ENCODE measurements at places on chromosomes 5 and 9. TPM values are rescaled to one million over a fixed set of nuclear protein-coding genes. Genes with fewer than 3 reads are reported as not detected.

Gene ERCC8
- total RNA-seq: 15.4 TPM

Gene OLFML2A
- total RNA-seq: 10.8 TPM

GRCh38 chr5:54221135-54221534 is 89.2 kb downstream of the ARL15 start:
- no peak for DNase-seq
- peaks cover 5% of the 10 kb centered on the region for H3K36me3 ChIP-seq
- no peak overlapping the region for H3K4me3 ChIP-seq
- H3K27ac ChIP-seq: no peak overlapping the region
- no peaks in the 10 kb centered on the region for H3K27me3 ChIP-seq

GRCh38 chr9:3224931-3225330 is 300.9 kb downstream of the RFX3 start:
- no peak overlapping the region for H3K4me3 ChIP-seq
- peaks cover 17% of the 10 kb centered on the region for H3K36me3 ChIP-seq
- DNase-seq: no peak

Gene TRIM36
- total RNA-seq: 55.2 TPM

- H3K27me3 ChIP-seq: no peaks in the 10 kb centered on the region
- peaks cover 7% of the 10 kb centered on the region for H3K36me3 ChIP-seq
- no peak overlapping the region for H3K27ac ChIP-seq
- H3K4me3 ChIP-seq: no peak overlapping the region
Observed at GRCh38 chr9:124359855-124360678, 55.2 kb downstream of the PSMB7 start.

Gene CCDC192
- 2.0 TPM for total RNA-seq

Gene KYAT1
- total RNA-seq: 11.5 TPM

DNA sequence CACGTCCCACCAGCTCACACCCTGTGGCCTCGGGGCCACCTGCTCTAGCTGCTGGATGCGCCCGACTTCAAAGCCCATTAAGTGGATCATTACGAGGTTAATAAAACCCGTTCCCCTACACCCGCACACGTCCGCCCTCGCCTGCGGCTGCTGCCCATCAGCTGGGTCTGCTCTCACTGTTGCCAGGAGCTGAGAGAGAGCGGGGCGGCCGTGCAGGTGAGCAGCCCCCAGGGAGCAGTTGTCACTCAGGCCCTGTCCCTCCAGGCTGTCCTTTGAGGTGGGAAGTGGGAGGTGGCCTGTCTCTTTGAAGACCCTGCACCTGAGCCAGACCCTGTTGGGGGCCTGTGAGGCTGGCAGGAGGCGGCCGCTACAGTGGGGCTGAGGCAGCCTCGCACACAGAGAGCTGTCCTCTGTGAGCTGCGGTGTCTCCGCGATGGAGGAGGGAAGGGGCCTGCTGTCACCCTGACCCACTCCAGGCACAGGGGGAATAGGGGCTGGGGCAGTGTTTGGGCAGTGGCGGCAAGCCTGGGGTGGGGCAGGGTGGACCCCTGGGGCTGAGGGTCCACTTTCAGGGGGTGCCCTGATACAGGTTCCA is 12.8 kb upstream of the UNC5A start:
- H3K4me3 ChIP-seq: no peak overlapping the region
- H3K27ac ChIP-seq: no peak overlapping the region
- H3K36me3 ChIP-seq: no peaks in the 10 kb centered on the region
- no peaks in the 10 kb centered on the region for H3K4me1 ChIP-seq
- no peak for DNase-seq

Gene RNF180
- 4.0 TPM for total RNA-seq

DNA sequence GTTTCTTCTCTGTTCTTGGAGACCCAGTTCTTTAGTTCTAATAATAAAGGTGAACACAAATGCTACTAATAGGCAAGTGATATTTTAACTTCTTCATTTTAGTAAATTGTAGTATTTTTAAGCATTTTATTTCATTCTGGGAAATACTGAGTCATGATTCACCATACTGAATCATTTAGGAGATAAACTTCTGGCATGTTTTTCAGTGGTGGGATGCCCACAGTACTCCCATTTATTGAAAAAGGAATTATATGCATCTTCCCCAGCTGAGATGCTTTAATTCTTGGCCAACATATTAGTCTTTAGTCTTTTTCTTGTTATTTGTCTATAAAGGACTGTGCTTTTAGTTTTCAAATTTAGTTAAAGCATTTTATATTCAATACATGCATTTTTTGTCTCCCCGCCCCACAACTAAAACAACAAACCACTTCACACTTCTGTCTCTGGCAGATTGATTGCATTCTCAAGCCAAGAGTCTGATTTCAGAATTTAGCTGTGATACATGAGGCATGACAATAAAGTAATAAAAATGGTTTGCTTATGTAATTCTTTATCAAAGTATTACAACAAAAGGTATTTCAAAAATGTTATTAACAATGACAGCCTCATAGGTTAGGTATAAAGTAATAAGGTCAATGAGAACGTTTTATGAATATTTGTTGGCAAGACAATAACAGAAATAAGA is 125.2 kb upstream of the CDH18 start:
- no peaks in the 10 kb centered on the region for H3K36me3 ChIP-seq
- H3K27ac ChIP-seq: no peak overlapping the region
- no peak for DNase-seq
- H3K4me3 ChIP-seq: no peak overlapping the region

DNA sequence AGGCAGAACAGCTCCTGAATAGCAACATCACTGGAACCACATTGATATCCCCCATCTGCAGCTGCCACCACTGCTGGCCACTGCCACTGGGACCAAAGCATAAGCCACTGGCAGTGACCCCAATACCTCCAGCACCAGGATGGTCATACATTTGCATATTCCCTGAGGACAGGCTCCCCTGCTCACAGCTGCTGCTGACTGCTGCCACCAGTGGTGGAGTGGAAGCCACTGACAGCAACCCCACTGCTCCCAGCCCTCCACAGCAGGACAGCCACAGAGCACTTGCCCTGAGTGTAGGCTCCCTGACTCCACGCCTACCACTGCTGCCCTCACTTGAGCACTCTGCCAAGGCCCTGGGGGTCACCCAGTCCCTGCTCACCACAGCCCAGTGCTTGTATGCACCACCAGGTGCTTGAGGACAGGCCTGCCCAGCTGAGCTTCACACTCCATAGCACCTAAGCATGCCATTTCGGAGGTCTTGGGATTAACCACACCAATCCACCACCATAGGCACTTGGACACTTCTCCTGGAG is 327.4 kb upstream of the RPS23 start:
- no peak overlapping the region for H3K4me3 ChIP-seq
- H3K27me3 ChIP-seq: no peaks in the 10 kb centered on the region
- H3K27ac ChIP-seq: no peak overlapping the region
- no peaks in the 10 kb centered on the region for H3K4me1 ChIP-seq
- no peaks in the 10 kb centered on the region for H3K36me3 ChIP-seq
- DNase-seq: no peak

Gene EGFL7
- 20.7 TPM for total RNA-seq

- peaks cover 5% of the 10 kb centered on the region for H3K36me3 ChIP-seq
- no peak for DNase-seq
- no peak overlapping the region for H3K27ac ChIP-seq
- peak overlapping the region; percentile 82 for H3K4me3 ChIP-seq
Observed at GRCh38 chr9:136943291-136944211, 987 bp downstream of the FBXW5 start.

GRCh38 chr9:17230646-17231045 is 95.8 kb downstream of the CNTLN start:
- no peak overlapping the region for H3K4me3 ChIP-seq
- no peaks in the 10 kb centered on the region for H3K27me3 ChIP-seq
- H3K4me1 ChIP-seq: peaks cover 4% of the 10 kb centered on the region
- no peak for DNase-seq
- peaks cover 5% of the 10 kb centered on the region for H3K36me3 ChIP-seq
- no peak overlapping the region for H3K27ac ChIP-seq

DNA sequence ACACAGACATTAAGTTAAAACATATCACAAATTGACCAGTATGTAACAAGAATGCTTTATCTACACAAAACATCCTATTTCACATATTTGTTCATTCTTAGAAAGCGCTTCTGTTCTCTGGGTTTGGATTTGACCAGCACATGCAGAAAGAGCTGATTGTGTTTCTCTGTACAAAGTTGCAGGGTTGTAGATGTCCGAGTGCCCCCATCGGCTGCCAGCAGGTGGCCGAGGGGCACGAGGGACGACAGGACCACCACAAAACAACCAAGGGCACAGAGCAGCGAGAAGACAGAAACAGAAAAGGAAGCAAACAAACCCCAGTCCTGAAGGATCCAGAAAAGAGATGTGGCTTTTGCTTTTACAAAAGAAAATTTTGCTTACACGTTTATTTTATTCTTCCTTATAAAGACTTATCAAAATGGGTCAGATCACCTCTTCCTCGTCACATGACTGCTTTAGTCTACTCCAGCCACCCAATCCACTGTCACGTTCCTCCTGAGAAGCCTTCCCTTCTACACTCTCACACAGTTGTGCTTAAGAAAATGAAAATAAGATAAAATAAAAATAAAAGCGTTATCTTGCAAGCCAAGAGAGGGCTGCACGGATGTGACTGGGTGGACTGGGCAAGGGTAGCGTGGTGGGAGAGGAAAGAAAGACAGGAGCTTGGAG is 9.5 kb downstream of the OTP start:
- H3K27ac ChIP-seq: no peak overlapping the region
- H3K4me1 ChIP-seq: peaks cover 11% of the 10 kb centered on the region
- peak overlapping the region; percentile 94 for H3K4me3 ChIP-seq
- H3K36me3 ChIP-seq: no peaks in the 10 kb centered on the region

DNA sequence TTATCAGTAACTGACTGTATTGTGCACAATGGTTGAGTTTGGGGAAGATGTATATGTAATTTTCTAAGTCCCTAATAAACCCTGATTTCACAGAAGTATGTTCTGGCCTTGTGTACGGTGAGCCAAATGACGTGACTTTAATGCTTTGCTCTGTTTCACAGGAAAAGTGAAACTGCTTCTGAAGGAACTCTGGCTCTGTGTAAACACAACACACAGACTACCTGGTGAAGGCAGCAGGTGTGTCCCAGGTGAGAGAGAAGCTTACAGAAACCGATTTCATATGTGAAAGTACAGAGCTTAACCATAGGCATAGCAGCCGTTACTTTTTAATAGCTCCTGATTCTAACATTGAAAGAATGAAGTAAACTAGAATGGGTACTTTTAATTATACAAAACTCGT is 31.9 kb downstream of the ICE1 start:
- no peak overlapping the region for H3K4me3 ChIP-seq
- no peak for DNase-seq
- no peaks in the 10 kb centered on the region for H3K27me3 ChIP-seq
- peaks cover 33% of the 10 kb centered on the region for H3K36me3 ChIP-seq
- no peaks in the 10 kb centered on the region for H3K4me1 ChIP-seq

Gene ADAMTSL2
- 0.57 TPM for total RNA-seq

Data from type B pancreatic cell (in vitro differentiated cells).